ENCODE measurements at places on chromosomes 5 and 9. TPM values are rescaled to one million over a fixed set of nuclear protein-coding genes. Genes with fewer than 3 reads are reported as not detected.

DNA sequence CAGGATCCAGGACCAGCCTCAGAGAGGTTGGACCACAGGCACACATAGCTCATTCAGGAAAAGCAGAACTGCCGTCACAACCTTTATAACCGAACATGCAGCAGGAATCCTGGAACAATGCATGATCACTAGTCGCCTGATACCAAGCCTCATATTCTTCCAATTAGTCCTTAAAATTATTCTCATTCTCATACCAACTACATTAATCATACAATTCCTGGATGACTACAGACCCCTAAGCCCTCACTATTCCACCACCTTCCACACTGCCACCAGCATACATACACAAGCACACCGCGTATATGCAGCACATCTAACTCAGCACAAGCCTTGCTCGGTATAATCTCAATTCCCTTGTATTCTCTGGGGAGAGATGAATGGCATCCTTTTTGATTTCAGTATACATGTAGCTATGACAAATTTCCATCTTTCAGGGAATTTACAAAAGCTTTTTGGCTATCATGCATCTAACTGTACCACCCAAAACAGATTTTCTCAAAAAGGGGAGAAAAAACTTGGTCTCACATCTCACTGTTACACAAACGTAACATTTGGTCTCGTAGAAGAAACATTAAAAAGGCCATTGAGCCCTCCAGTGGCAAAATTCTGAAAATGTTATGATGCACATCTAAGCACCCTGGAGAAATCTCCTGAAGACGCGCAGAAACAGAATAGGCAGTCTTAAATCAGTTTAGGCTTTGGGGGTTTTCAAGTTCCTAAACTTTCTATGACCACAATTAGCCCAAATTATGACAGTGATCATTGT, 46.2 kb downstream of the MCTP1 start:
- peak; percentile 25 for DNase-seq

DNA sequence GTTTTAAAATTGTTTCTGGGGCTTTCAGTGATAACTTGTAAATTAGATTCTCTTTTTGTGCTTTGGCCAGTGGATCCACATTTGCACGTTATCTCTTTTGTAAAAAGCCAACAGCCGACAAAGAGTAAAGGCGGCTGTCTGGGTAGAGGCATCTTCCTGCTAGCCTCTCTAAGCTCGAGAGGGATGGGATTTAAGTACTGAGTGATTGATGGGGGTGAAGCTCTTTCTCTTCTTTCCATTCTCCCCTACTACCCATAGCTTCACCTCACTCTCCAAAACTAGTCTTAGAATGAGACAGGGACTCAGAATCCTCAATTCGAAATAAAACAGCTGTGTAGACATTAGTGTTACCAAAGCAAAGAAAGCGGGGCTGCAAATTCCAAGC, 3.4 kb downstream of the PBX3 start:
- DNase-seq, result no peak

GRCh38 chr9:24095246-24095645, 269.2 kb upstream of the ELAVL2 start:
- DNase-seq, result no peak

DNA sequence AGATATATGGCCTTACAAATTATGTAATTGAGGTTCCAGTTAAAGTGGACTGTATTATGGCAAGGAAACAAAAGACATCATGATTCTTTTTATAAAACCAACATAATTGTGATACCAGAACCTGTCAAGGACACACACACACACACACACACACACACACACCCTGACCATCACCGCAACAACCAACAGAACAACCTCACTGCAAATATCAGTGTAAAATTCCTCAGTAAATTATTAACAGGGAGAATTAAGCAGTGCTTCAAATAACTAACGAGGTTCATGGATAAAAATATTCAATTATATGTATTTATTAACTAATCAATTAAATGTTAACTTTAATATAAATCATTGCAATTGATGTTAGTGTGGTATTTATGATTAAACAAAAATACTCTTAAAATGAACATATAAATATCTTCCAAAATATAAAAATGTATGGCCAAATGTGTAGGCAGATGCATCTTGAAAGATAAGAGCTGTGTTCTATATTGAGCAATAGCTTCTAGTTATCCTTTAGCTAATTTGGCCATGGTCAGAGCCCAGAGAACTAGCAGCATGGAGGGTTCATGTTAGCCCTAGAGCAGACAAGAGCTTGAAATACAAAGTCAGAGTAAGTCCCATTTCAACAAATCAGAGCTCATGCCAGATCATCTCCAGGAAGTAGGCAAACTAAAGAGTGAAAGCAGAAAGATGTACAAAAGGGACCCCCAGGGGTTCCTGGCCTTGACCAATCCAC, 280.5 kb upstream of the ADAMTS16 start:
- no peak for DNase-seq

GRCh38 chr9:129282731-129283211, 104.7 kb upstream of the IER5L start:
- DNase-seq, result no peak

GRCh38 chr9:128159522-128159783, 612 bp upstream of the BBLN start:
- DNase-seq, result no peak

GRCh38 chr5:131563434-131564228, 71.4 kb downstream of the RAPGEF6 start:
- no peak for DNase-seq

DNA sequence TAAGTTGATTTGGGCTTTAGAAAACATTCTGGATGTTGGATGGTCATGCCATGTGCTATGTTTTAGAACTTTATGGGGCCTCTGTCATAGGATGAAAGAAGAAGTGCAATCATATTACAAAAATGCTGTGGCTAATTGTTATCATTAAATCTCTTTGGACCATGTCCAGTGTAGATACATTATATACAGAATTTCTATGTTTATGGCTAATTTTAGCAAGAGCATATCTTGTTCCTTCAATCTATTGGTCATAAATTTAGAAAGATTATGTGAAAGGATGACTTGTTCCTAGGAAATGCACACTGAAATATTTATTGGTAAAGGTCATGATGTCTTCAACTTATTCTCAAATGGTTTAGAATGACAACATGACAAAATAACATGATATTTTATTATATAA, 42.4 kb upstream of the ELL2 start:
- no peak for DNase-seq

DNA sequence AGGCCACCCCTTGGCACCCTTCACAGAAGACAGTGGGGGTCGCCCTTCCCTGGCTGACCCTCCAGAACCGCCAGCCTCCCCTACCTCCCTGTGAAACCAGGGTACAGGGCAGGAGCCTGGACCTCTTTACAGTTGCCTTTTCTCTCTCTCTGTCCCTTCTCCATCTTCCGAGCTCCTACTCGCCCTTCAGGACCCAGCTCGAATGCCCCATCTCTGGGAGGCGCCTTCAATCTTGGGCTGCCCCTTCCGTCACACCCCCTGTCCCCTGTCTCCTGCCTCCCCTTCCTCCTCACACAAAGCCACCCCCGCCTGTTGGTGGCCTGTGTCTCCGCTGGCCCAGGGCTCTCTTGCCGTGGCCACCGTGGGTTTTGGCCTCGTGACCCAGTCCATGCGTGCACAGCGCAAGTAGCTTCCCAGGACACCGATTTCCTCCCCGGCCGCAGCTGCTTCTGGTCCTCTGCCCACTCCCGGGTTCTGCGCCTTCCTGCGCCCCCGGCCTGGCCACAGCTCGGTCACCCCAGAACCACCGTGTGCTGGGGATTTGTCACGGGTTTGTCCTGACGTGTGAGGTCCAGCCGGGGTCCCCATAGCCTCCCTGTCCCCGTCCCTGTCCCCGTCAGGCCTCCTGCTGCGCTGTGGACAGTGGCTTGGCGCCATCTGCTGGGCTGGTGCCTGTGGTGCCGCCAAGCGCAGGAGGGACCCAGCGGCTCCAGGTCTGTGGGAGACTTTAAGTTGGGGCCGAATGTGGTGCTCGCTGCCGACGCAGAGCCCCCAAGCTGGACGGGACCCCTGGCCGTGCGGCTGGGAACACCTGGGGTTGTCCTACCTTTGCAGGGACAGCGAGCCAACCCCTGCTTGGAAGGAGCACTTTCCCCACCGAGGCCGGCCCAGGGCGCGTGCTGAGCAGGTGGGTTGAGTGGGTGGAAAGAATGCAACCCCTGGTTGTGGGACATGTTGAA, 4.0 kb upstream of the TMEM250 start:
- peak; percentile 78 for DNase-seq

AK8 gene
- not detected for total RNA-seq

MEGF10 gene
- not detected for total RNA-seq

SLC6A3 gene
- not detected for total RNA-seq

DENND1A gene
- 18.8 TPM for total RNA-seq

ANXA2R gene
- total RNA-seq, result 22.7 TPM

SPEF2 gene
- 1.3 TPM for total RNA-seq

SPATA6L gene
- 6.3 TPM for total RNA-seq

NR4A3 gene
- total RNA-seq, result 0.13 TPM

GARIN3 gene
- total RNA-seq, result not detected

HAVCR2 gene
- not detected for total RNA-seq

ACTBL2 gene
- total RNA-seq, result 0.16 TPM
